ENCODE measurements at places on chromosomes 5 and 9.

GRCh38 chr9:26954050-26954508, 2.1 kb upstream of the IFT74 start:
- DNase-seq, result no peak

GRCh38 chr9:133979921-133980863, 11.9 kb downstream of the VAV2 start:
- no peak for DNase-seq

DNA sequence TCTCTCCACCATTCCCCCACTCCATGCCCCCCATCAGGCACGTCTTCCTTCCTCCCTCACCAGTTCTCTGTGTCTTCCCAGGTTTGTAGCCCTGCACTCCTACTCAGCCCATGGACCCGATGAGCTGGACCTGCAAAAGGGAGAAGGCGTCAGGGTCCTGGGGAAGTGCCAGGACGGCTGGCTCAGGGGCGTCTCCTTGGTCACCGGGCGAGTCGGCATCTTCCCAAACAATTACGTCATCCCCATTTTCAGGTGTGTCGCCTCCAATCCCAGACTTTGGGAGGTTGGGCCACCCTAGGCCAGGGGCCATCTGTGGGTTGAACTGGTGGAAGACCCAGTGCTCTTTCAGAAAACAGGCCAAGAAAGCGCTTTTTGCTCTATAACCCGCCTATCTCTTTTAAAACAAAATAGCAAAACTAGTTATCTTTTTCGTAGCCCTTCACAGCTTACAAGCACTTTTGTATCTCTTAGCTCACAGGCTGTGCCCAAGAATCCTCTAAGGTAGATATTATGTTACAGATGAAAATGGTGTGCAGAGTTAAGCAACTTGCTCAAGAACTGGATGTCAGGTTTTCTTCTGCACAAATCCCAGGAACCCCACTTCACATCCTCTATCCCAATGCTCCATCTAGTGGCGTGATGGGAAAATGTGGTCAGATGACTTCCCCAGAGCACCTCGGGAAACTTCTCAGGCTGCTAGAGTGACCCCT, 56.2 kb downstream of the PLAC8L1 start:
- DNase-seq, result peak; percentile 59

GRCh38 chr5:111337688-111338087, 113.5 kb downstream of the CAMK4 start:
- no peak for DNase-seq

- DNase-seq, result peak; percentile 34
Observed at GRCh38 chr9:16236311-16236710, 634.2 kb downstream of the BNC2 start.

- DNase-seq, result peak; percentile 38
Observed at GRCh38 chr9:89137542-89138462, 40.8 kb downstream of the SHC3 start.

DNA sequence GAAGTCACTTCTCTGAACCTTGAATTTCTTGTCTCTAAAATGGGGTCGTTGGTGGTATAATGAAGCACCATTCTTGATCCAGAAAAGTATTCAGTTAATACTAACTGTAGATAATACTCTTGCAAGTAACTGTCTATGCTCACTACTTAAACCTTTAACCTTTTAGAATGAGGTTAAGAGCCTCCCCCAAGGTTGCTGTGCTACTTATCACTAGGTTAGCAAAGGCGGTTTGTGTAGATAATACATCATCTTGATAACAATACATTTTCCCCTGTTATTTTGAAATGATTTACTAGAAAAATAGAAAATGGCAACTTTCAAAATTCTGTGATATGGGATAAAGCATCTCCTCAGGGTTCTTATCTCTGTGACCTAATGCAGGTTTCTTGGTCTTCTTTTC, 12.6 kb downstream of the MAP3K1 start:
- no peak for DNase-seq

- DNase-seq, result peak; percentile 91
Observed at GRCh38 chr9:12813960-12814876, 39.4 kb downstream of the LURAP1L start.

DNA sequence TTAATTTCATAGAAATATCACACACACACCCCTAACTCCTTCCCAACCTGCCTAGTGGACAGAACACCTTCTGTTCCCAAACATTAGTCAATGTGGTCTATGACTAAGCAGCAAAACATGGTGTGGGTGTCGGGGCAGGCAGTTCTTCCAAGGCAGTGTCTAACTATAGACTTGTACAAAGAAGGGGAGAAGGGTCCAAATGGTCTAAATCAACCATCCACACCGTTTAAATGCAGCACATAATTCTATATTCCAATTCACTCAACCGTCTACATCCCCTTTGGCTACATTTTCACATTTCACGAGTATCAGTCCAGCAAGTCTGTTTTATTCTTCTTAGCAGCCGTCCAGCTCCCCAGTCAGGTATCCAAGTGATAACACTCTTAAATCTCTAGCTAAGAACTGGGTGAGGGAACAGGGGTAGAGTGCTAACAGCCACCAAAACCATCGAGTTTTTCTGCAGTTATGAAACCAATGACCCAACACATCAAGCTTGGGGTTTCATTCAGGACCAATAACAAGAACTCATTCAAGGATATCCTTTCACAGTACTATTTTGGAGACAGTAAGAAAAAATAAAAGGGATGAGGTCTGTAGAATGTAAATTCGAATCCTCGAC, 3.3 kb downstream of the ZNF608 start:
- DNase-seq, result peak; percentile 67

DNA sequence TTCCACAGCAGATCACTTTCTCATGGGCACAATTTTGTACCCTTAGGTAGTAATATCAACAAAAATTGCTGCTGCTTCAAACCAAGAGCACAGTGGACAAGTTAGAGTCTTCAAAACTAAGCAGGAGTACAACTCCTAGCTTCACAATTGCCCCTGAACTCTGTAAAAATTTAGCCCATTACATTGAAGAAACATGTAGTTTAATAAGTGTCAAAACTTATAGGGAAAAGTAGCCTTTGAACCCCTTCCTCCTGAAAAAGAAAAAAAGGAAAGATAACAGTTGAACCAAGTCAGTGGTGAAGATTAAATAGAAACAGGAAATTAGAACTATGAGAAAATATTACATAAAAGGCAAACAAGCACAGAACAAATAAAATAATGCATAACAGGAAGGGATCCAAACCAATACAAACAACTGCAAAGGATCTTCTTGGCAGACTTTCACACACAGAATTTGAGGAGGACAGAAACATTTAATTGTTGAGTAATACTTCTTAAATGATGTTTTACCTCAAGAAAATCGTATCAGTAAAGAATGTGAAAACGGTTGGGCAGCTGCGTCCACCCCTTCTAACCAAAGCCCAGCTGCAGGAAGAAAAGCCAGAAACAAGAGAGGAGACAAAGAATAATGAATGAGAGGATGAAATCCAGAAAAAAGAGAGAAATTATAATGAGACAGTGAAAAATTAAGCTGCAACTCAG, 636.0 kb downstream of the NR2F1-AS1 start:
- DNase-seq, result peak; percentile 13

GRCh38 chr5:19795218-19795617, 192.8 kb downstream of the CDH18 start:
- no peak for DNase-seq

GRCh38 chr5:107840592-107840991, 169.9 kb upstream of the EFNA5 start:
- no peak for DNase-seq

- DNase-seq, result no peak
Observed at GRCh38 chr9:112249277-112249676, 74.2 kb upstream of the SUSD1 start.

- no peak for DNase-seq
Observed at GRCh38 chr5:39665328-39665727, 240.5 kb upstream of the DAB2 start.
